ENCODE measurements at places on chromosomes 5 and 9.
A peak's percentile ranks its signal among the peaks of the same experiment; 100 is the strongest.

DNA sequence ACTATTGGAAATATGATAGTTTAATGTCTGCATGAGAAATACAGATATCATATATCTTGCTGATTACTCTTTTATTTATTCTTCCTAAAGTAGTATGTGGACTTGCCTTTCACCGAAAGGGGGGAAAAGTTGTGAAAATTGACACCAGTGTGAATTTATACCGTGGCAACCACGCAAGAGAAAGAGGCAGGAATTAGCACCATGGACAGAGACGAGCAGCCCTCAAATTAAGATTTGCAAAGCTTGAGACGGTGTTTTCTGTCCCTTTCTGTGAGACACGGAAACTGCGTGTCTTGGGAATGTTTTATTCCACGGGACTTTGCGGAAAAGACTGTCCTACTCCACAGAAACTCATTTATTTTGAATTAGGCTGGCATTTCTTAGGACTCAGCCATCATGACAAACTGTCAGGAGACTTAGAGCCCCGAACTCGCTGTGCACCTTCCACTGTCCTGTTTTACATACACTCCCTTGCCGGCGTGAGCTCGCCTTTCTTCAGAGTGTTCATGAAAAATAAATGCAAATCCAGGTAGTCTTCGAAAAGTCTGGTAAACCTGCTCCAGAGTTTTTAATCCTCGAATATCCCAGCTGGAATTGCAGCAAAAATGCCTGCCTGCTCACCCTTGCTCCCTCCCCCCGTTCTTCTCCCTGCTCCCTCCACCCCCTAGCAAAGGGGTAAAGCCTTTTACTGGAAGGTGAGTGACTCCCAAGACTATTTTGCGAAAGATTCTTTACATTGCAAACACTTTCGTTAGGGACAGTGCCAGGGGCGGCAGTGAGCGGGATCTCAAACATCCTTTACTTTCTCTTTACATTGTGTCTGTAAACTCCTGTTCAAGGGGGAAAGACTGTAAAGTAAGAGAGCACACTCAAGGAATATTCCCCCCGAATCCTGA lies 3.8 kb upstream of the ELAVL2 start:
- DNase-seq, result no peak

DNA sequence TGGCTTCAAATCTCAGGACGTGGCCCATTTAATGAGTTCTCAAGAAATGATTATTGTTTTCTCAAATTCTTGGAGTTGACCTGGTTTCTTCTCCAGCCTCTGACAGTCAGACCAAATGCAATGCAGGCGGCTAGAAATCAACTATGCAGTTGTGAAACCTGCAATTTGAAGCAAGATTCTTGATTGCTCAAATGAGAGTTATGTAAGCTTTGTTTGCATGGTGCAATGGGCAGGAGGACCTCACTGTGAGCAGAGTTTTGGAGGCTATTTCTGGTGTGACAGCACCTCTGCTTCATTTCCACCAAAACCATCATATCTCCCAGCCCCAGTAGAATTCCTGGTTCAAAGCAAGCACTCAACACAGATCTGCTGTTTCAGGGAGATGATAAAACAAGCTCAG lies 500.0 kb upstream of the KLF4 start:
- peak; percentile 88 for DNase-seq

DNA sequence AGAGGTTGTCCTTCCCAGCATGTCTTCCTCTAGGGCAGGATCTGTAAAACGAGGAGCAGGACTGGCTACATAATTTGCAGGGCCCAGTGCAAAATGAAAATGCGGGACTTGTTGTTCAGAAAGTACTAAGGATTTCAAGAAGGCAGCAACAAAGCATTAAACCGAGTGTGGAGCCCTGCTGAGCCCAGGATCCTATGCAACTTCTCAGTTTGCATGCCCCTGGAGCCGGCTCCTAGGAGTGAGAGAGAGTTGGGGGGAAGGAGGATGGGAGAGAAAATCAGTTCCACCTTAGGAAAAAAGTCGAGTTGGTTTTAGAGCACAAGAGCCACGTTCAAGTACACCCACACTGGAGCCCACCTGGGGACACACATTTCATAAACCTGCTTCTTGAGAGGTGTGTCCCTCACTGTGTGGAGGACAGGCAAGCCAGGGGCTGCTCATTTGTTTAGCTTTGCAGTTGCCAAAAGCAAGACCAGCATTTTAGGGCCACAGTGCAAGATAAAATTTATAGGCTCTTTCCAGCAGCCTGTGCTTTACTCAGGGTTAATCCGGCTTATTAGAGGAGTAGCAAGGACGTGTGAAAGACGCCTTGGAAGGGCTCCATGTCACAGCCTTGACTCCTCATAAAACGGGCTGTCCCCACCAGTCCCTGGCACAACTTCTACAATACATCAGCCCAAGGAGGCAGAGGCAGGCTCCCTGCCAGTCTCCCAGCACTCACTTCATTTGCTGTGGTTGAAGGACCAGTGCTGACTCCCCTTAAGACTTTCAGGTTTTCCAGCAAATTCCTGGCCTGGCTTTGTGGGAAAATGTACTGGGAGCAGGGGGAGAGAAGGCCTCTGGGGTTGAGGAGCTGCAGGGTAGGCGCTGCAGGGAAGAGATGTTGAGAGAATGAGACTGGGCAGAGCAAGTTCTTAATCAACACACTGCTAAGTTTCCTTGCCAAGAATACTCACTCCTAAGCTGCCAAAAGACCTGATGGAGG lies 159.7 kb upstream of the SEMA6A start:
- no peak for DNase-seq

- no peak for DNase-seq
Observed at GRCh38 chr5:172499287-172499686, 45.0 kb upstream of the SH3PXD2B start.

GRCh38 chr9:27292659-27293405 lies 4.1 kb downstream of the EQTN start:
- DNase-seq, result no peak

- no peak for DNase-seq
Observed at GRCh38 chr5:60336491-60336890, 363.5 kb downstream of the DEPDC1B start.

DNA sequence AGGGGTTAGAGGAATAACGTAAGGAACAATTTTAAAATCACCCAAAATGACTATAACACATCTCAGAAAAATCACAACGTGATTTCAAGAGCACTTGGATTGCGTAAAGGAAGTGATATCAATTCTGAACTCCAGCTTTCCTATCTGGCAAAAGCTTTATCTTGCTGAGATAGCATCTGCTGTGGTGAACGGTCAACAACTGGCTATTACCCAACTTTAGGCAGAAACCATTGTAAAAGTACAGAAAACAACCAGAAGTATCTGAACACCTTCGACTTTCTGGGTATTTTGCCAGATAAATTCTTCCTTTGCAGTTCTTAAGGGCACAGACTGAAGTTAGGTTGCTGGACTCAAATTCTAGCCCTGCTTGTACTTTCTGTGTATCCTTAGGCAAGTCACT lies 9.2 kb downstream of the ABLIM3 start:
- peak; percentile 20 for DNase-seq

- DNase-seq, result no peak
Observed at GRCh38 chr9:20243841-20244240, 378.5 kb downstream of the MLLT3 start.

- DNase-seq, result no peak
Observed at GRCh38 chr5:171142617-171143016, 166.4 kb upstream of the TLX3 start.

DNA sequence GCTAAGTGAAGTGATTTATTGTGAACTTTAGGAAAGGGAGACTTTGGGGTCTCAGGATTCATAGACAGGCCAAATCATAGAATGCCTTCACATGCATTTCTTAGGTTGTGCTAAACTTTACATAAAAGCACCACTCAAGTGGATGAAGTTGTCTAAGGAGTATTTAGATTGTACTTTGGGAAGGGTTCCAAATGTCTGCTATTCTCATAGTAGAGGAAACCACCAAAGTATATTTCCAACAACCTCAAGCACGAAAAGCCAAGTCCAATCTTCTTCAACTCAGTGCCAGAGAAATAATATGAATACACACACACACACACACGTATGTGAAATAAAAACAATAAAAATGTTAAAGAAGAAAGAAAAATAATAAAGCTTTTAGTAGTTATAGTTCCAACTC lies 41.8 kb downstream of the ENC1 start:
- DNase-seq, result no peak

DNA sequence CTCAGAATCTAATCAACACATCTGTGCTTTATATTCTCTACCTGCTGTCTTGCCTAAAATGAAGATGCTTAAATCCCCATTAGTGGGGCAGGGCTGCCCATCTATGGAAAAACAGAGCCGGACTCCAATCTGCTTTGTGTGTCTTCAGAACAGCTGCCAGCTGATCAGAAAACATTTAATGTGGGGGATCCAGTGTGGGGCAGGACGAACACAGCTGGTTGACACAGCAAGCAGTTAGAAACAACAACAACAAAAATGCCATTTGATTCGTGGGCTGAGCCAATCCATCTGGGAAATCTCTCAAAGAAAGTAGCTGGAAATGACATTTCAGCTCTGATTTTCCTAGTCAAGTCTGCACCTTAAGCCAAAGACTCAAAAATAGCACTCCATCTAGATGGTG lies 99.8 kb downstream of the PPP2R2B start:
- no peak for DNase-seq

GRCh38 chr5:9437741-9438240 lies 108.1 kb downstream of the SEMA5A start:
- peak; percentile 66 for DNase-seq

- peak; percentile 44 for DNase-seq
Observed at GRCh38 chr9:91376239-91376638, 14.5 kb upstream of the AUH start.

- DNase-seq, result peak; percentile 58
Observed at GRCh38 chr5:176541338-176542134, 4.3 kb upstream of the RNF44 start.

DNA sequence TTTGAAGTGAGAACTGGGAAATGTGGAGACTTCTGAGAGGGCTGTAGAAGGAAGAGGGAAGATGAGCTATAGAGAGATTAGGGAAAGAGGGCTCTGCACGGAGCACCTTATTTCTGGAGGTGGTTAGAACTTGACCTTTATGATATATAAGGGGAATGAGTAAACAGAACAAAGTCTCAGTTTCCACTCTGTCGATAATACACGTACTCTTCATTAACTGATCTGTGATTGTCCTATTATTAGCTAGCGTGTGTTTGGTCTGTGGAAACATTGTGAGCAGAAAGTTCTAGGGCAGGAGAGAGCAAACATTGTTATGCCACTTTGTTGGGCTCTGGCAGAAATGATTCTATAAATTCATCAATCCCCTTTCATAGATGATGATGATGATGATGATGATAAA lies 118.5 kb downstream of the UGCG start:
- DNase-seq, result no peak

GRCh38 chr9:134923466-134923865 lies 5.8 kb upstream of the FCN1 start:
- DNase-seq, result no peak

DNA sequence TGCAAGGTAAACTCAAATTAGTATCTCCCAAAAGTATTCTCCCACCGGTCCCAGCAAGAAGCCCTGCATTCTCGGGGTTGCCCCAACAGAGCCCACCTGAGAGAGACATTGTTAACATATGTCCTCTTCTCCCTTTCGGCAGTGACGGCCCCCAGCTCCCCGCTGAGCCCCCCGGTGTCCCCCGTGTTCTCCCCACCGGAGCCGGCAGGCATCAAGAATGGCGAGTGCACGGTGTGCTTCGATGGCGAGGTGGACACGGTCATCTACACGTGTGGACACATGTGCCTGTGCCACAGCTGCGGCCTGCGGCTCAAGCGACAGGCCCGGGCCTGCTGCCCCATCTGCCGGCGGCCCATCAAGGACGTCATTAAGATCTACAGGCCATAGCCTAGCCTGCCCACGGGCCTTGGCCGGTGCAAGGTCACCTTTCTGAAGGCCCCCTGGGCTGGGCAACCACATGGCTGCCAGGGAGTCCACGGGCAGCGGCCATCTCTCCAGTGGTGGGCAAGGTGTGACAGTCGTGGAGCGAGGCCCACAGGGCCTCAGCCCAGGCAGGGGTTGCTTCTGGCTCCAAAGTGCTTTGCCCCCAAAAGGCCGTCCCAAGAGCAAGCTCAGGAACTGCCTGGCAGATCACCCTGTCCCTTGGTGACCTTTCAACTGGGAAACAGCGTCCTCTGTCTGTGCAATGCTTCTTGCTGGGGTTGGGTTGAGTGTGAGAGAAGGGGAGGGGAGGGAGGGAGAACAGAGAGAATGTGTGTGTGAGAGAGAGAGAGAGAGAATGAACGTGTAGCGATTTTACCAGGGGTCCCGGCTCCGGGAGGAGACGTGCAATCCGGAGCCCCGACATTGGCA lies 45.7 kb downstream of the NEURL1B start:
- no peak for DNase-seq

GRCh38 chr5:142507531-142508372 lies 178.1 kb downstream of the FGF1 start:
- DNase-seq, result no peak

GRCh38 chr5:3269395-3270169 lies 326.1 kb upstream of the IRX1 start:
- no peak for DNase-seq

GRCh38 chr5:180304431-180305375 lies 12.8 kb upstream of the MAPK9 start:
- DNase-seq, result no peak

GRCh38 chr5:132222649-132223038 lies 5.0 kb downstream of the P4HA2 start:
- no peak for DNase-seq

DNA sequence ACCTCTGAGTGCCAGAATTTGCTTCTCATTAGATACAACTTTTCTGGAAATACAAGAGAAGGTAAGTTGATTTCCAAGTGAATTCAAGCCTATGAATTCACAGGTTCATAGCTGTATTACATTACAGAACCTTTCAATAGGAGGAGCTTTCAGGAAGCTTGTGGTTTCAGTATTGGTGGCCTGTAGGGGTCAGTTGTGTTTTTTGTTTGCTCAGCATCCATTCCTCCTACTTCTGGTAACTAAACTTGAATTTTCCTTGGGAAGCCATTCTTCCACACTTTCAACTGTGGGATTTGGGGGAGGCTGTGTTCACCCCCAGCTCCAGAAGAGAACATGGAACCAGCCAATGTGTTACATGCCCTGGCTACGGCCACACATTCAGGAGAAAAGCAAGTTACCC lies 5.6 kb upstream of the CYSTM1 start:
- DNase-seq, result peak; percentile 7

GRCh38 chr5:73619606-73620333 lies 6.2 kb upstream of the ARHGEF28 start:
- no peak for DNase-seq

DNA sequence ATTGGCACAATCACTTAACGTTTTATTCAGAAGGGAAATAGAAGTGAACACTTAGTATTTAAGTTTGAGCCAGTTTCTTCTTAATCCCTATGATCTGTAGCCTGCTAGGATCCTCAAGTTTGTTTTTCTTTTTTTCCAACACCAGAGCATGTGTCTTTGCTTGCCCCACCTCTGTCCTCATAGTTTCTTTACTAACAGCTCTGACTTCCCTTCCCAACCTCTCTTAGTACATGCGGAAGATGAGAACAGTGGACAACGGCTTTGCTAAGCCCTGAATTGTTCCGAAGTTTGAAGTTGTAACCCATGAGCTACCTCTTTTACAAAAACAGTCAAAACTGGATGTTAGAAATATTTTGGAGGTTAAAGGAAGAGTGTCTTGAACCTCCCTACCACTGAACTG lies 61.7 kb upstream of the TAF11L2 start:
- peak; percentile 70 for DNase-seq

- no peak for DNase-seq
Observed at GRCh38 chr9:123406016-123406415, 50.0 kb downstream of the CRB2 start.

- peak; percentile 8 for DNase-seq
Observed at GRCh38 chr9:16030528-16031185, 477.8 kb downstream of the CCDC171 start.
